ENCODE measurements at places on chromosomes 7 and 10.

- DNase-seq: no peak
These were observed 125.2 kb upstream of the STEAP4 start for GRCh38 chr7:88431882-88432281.

DNA sequence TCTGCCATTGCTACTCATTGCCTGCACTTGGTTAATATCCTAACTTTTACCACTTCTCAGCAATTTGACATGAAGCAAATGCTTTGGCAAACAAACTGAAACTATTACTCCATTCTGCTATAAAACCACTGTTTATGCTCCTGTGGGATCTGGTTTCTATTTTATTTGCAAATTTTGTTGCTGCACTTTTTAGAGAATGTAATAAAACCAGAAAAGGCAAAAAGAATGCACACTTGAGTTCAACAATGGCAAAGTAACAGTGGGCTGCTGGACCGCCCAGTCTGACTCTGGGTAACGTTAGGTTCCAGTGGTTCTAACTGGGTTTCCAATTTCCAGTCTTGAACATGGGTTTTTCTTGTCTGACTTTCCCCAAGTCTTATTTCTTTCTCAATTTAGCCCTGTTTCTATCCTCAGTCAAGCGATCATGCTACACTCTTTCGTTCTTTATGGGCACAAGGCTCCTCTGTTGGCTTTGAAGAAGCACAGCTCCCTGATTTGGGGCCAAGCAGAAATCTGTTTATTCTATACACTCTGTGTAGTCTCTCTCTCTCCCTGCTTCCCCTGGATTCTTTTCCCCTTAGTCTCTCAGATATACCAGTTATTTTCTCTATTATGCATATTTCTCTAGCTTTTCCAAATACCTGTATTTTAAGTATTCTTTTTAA is 129.2 kb upstream of the FAM3C start:
- no peak for DNase-seq

DNA sequence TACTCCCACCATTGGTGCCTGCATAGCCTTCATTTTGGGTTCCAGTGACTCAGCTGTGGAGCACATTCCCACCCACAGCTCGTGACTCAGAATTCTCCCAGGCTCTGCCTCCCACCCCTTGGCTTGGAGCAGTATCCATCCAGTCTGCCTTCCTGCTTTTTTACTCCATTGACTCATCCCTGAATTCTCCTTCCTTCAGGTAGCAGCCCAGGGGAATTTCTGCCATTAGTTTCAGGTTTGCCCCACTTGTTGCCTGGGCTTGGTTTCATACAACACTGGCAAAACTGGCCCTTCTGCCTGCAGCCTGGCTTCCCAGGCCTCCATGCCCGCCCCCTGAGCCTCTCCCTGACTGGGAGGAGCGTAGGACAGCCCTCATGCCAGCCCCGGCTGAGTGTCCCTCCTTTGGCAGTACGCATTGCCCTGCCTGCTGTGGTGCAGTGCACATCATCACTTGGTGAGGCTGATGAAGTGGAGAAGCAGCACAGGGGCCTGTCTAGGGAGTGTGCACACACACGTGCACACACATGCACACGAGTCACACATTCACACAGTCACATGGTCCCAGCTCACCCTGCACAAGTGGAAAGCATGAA is 55.0 kb downstream of the SNX10 start:
- DNase-seq: no peak

- DNase-seq: no peak
These were observed 221.0 kb downstream of the AUTS2 start for GRCh38 chr7:69819333-69819705.
